ENCODE measurements at places on chromosomes 5 and 9.

DNA sequence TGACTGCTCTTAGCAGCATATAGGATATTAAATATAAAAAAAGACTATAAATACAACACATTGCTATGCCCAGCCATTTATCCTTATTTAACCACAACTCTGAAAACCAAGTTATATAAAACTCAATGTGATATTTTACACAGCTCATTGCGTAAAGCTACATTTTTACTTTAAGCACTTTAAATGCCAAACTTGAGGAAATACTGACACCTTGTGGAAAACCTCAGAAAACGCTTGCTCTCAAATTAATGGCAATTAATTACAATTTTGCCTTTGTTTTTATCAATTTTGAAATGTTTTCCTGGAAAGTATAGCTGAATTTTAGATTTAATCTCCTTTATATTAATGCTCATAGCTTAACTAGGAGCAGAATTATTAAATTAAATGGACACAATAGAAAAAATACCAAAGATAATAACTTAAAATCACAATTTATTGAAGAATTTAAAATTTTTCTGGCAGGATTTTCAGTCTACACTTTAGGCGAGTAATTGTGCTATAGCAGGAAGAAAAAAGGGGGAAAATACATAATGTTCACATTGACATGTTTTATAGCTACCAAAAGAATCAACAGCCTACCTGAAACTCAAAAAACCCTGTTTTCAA, 25.2 kb upstream of the PLAC8L1 start:
- DNase-seq: no peak

GRCh38 chr9:128393145-128393775, 22.1 kb downstream of the URM1 start:
- DNase-seq: no peak

GRCh38 chr5:159262472-159262858, 625 bp upstream of the UBLCP1 start:
- no peak for DNase-seq

GRCh38 chr5:121748686-121749085, 103.0 kb upstream of the FTMT start:
- DNase-seq: no peak

- DNase-seq: no peak
Measured at GRCh38 chr5:116686438-116686837, 111.8 kb upstream of the SEMA6A start.

- DNase-seq: no peak
Measured at GRCh38 chr5:156675395-156675794, 174.7 kb upstream of the PPP1R2B start.

DNA sequence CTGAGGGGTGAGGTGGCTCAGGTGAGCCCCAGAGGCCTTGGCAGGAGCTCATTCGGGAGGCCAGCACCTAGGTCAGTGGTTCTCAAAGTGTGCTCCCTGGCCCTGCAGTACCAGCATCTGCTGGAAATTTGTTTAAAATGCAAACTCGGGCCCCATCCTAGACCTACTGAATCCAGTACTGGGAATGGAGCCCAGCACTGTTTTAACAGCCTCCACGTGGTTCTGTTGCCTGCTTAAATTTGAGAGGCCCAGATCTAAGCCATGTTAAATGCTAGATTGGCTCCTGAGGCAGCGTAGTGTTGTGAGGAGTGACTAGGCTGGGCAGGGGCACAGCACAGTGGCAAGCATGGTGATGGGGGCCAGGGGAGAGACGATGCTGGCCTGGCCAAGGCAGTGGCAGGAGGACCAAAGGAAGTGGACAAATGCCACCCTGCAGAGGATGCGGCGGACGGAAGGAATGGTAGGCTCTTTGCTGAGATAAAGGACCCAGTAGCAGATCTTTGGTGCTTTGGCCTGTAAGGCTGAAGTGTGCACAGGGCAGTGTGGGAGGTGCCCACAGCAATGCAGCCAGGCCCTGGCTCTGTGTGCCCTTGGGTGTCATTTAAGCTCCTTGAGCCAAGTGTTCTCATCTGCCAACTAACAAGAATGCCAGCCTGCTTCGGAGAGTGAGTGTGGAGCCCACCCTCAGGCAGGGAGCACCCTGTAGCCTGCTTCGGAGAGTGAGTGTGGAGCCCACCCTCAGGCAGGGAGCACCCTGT, 4.2 kb downstream of the PRR7 start:
- no peak for DNase-seq

DNA sequence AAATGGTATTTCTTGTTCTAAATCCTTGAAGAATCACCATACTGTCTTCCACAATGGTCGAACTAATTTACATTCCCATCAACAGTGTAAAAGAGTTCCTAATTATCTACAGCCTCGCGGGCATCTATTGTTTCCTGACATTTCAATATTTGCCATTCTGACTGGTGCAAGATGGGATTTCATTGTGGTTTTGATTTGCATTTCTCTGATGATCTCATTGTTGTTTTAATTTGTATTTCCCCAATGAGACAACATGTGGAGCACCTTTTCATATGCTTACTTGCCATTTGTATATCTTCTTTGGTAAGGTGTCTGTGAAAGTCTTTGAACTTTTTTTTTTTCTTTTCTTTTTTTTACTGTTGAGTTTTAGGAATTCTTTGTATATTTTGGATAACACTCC, 473.6 kb downstream of the KCTD16 start:
- DNase-seq: no peak

- no peak for DNase-seq
Measured at GRCh38 chr5:36664766-36665165, 58.4 kb downstream of the SLC1A3 start.

GRCh38 chr5:10424124-10424731, 17.5 kb upstream of the ROPN1L start:
- DNase-seq: no peak

GRCh38 chr5:116292321-116292720, 207.5 kb downstream of the COMMD10 start:
- no peak for DNase-seq

- DNase-seq: no peak
Measured at GRCh38 chr5:157283434-157283833, 17.5 kb downstream of the CYFIP2 start.

DNA sequence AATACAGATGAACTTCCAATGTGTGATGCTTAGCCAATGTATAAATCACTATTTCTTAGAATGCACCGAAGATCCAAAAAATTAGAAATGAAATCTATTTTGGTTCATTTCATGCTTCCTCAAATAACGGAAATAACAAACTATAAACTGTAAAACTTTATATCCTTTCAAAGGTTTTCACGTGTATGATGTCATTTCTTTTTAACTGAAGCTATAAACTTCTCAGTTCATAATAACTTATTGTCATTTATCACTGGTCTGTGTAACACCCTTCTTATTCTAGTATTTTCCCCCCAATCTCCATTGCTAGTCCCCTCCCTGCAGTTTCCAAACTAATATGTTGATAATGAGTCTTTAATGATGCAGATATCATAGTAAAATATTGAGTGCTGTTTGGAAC, 36.4 kb downstream of the DMRT2 start:
- DNase-seq: no peak

DNA sequence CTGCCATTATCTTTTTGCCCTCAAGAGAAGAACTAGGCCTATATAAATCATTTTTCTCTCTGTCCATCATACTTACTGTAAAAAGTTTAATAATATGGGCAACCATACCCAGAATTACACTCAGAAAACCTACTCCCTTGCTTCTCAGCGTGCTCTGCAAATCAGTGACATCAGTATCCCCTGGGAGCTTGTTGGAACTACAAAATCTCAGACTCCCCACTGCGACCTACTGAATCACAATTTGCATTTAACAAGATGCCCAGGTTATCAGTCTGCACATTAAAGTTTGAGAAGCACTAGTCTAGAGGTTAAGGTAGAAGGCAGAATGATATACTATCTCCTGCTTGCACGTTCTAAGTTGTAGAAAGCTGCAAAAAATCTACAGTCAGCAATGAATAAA, 127.2 kb downstream of the MLLT3 start:
- DNase-seq: no peak

- no peak for DNase-seq
Measured at GRCh38 chr5:88226881-88227450, 41.7 kb downstream of the TMEM161B start.

- DNase-seq: no peak
Measured at GRCh38 chr5:1222621-1223277, 2.4 kb upstream of the SLC6A18 start.

DNA sequence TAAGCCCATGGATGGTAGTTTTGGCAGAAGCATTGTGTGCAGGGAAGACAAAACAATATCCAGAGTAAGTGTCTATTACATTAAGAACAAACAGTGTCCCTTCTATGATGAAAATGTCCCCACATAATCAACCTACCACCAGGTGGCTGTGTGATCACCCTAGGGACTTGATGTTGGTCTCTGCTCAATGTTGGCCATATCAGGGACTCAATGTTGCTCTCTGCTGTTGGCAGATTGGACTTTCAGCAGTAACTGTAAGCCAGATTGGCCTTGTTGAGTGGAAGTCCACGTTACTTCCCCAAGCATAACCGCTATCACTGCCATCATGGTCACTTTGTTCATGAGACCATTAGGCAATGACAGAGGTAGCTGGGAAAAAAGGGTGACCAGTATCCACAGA, 52.8 kb upstream of the PRSS3 start:
- DNase-seq: no peak

GRCh38 chr9:10238087-10238486, 374.7 kb downstream of the PTPRD start:
- no peak for DNase-seq

DNA sequence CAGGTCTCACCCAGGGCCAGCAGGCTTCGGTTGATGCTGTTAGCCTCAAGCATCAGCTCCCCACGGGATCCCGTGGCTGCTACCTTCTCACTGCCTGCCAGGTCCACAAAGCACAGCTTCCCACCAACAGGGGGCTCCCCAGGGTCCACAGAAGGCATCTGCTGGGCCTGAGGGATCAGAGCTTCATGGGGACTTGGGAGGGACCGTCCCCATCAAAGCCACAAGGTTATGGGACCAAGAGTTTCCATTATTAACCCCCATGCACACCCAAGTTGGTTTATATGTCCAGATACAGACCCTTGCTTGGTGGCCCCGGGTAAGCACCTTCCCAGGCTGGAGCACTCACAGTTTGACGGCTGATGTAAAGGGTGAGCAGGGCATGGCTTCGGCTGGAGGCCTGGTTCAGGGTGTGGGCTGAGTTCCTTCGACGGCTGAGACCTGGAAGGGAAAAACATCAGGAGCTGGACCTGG, 3.0 kb downstream of the KIF12 start:
- DNase-seq: no peak

DNA sequence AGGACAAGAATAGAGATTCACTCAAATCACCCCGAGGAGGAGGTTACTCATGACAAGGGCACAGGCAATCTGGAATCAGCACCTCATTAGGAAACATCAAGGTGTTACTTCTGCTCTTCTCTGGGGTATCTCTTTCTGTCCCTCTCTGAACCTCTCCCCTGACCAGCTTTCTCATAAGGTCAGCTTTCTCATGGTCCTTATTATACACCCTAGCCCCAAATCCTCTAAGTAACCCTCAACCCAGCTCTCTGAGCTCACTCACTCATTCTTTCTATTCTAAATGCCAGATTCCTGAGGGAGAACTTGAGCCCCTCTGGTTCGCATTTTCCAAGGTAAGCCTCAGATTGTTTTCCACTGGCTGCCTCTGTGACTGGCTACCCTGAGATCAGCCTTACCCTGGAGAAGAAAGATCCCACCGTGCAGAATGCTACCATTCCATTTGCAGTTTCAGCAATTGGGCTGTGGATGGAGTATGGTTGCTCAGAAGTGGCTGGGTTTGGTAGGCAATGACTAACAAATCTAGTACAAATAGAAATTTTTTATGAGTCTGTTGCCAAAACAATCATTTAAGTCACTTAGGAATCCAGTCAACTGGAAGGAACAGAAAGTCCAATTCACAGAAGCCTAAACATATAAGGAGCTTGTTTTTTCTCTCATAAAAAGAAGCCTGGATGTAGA, 9.0 kb upstream of the TIMD4 start:
- DNase-seq: no peak

- DNase-seq: no peak
Measured at GRCh38 chr5:133847886-133848285, 120.5 kb downstream of the C5orf15 start.

GRCh38 chr5:380701-381309, 59.3 kb downstream of the AHRR start:
- DNase-seq: no peak

DNA sequence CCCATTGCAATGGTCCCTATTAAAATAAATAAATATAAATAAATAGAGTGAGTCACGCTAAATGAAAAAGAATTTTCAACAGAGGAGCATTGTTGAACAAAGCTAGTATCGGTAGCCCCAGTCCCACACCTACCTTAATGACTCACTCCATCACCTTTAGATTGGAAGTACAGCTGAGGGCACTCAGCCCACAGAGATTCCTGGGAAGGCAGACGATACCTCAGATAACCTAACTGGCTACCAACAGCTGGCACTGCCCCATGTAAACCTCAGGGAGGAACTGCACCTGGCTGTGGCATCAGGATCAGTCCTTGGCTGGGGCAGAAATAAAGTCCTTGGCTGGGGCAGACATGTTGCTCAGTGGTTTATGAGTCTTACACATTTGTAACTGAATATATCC, 49.3 kb downstream of the SPRY4 start:
- DNase-seq: no peak

- no peak for DNase-seq
Measured at GRCh38 chr9:18825656-18826170, 207.3 kb downstream of the SAXO1 start.

DNA sequence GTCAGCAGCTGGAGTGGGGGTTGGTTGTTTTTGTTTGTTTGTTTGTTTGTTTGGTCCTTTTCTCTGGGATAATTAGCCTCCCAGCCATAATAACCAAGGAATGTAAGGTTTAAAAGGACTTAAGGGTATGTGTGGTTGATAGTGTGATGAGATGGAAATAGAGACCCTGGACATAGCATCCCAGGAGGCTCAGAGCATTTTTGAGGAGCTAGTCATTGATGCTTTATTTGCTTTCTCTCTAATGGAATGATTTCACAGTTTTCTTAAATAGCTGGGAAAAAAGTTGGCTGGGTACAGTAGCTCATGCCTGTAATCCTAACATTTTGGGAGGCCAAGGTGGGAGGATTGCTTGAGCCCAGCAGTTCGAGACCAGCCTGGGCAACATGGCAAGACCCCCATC, 45.1 kb downstream of the TTC1 start:
- DNase-seq: no peak

GRCh38 chr9:126317513-126317912, 9.1 kb upstream of the MVB12B start:
- no peak for DNase-seq

GRCh38 chr5:26761045-26761444, 277.3 kb downstream of the CDH9 start:
- no peak for DNase-seq

DNA sequence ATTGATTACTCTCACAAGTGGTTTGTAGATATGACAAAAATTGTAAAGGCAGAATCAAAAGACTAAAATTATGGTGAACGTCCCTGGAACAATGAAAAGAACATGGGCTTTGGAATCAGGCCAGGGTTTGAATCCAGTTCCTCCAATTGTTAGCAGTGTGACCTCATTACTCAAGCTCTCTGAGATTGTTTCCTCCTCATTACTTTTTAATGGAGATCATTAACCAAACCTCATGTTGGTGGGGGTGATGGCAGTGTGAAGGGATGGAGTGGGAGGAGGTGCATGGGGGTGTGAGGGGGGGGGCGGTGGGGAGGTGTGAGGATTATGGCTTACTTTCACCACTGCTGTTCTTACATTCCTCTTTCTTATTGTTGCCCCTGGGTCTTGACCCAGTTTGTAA, 44.1 kb upstream of the FOXE1 start:
- no peak for DNase-seq
